Thoracic aorta (tissue), 2 donors: ENCODE measurements at places on chromosomes 16 and 17. TPM values are rescaled to one million over a fixed set of nuclear protein-coding genes. Genes with fewer than 3 reads are reported as not detected.
A peak's percentile ranks its signal among the peaks of the same experiment; 100 is the strongest.

Gene TMEM235
- not detected for total RNA-seq

Gene KCTD19
- total RNA-seq: not detected

Gene HOXB1
- total RNA-seq: not detected

Gene CCDC78
- 0.92 TPM for total RNA-seq

Gene ZFP1
- total RNA-seq: 8.1 TPM

Gene MYH8
- not detected for total RNA-seq

Gene ANTKMT
- total RNA-seq: 46.7 TPM

Gene BTBD17
- total RNA-seq: not detected

Gene SLC5A11
- 17.7 TPM for total RNA-seq

Gene TMEM106A
- 17.3 TPM for total RNA-seq

DNA sequence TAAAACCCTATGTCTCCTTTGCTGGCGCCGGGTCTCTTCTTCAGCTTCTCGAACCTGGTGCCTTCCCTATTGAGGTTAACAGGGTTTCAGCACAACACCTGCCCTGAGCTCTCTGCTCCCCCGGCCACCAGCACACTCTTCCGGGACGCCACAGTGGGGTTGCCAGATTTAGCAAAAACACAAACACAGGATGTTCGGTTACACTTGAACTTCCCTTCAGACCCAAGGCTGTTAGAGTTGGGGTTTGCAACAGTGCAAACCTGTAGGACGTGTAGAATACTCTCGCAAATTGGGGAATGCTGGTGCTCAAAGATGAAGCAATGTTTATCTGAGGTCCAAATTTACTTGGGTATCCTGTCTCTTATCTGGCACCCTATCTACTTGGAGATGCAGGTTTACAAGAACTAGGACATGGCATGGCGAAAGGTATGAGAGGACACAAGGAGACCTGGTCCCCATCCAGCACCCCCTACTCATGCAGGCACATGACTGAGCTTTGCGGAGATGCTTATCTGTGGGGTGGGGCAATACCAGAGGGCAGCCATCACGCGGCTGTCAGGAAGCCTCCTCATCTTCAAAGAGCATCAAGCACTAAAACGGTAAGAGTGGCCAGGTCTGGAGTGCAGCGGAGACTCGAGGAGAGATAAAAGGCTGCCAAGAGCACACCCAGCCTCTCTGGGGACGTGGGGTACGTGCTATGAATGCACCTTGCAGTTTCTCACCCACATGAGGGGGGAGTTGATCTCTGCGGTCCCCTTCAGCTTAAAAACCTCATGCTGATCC, 52.8 kb downstream of the SDK2 start:
- no peak for DNase-seq

DNA sequence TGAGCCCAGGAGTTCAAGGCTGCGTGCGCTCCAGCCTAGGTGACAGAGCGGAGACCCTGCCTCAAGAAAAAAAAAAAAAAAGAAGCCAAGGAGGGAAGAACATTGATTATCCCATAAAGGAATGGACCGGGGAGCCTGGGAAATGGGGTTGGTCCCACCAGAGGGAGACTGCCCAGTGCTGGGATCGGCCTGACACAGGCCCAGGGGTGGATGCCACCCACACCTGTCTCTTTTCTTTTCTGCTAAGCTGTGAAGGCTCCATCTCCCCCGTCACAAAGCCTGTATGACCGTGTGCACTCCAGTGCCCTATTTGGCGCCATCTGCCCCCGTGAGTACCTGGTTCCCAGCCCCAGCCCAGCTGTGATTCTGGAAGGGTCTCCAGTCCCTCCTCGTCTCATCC, 15.7 kb downstream of the UBALD1 start:
- DNase-seq: no peak

DNA sequence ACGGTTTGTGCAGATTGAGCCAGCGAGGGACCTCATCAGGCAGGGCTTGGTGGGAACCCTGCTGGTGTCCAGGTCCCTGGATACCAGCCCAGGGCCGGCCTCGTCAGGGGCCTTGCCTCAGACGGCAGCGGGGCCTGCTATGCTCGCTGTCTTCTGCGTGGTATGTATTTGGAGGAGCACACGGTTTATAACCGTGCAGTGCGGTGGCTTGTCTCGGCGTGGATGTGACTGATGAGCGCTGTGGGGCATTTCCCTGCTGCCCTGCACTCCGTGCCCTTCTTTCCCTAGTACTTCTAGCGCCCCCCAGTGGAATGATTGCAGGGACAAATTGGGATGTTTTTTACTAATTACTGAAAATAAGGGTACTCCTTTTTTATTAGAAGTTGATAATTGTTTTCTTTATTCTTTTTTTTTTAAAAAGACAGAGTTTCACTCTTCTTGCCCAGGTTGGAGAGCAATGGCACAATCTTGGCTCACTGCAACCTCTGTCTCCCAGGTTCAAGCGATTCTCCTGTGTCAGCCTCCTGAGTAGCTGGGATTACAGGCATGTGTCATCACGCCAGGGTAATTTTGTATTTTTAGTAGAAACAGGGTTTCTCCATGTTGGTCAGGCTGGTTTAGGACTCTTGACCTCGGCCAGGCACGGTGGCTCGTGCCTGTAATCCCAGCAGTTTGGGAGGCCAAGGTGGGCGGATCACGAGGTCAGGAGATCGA, 15.3 kb downstream of the TBCD start:
- DNase-seq: no peak

GRCh38 chr16:84119368-84119767, 2.6 kb upstream of the MBTPS1 start:
- no peak for DNase-seq

DNA sequence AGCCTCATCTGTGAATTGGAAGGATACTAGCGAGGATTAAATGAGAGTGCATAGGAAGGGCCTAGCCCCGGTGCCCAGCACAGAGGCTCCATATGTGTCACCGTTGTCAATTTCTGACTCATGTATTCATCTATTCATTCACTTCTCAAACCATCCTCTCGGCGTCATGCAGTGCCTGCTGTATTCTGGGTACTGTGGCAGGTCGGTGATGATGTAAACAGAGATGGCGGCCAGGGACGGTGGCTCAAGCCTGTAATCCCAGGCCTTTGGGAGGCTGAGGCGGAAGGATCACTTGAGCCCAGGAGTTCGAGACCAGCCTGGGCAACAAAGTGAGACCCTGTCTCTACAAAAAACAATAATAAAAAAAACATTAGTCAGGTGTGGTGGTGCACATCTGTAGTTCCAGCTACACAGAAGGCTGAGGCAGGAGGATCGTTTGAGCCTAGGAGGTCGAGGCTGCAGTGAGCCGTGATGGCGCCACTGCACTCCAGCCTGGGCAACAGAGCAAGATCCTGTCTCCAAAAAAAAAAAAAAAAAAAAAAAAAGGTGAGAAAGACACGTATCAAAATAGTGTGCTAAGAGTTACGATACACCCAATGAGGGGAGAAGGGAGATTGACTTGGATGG, 4.3 kb upstream of the PPP1R1B start:
- no peak for DNase-seq

- DNase-seq: no peak
Observed at GRCh38 chr17:73467651-73468050, 155.8 kb upstream of the CDC42EP4 start.

GRCh38 chr17:47830396-47831002, 842 bp downstream of the MRPL10 start:
- DNase-seq: no peak

GRCh38 chr17:50426472-50426782, 409 bp downstream of the ACSF2 start:
- DNase-seq: no peak

GRCh38 chr17:76246080-76247066, 6.1 kb upstream of the RNF157 start:
- no peak for DNase-seq

DNA sequence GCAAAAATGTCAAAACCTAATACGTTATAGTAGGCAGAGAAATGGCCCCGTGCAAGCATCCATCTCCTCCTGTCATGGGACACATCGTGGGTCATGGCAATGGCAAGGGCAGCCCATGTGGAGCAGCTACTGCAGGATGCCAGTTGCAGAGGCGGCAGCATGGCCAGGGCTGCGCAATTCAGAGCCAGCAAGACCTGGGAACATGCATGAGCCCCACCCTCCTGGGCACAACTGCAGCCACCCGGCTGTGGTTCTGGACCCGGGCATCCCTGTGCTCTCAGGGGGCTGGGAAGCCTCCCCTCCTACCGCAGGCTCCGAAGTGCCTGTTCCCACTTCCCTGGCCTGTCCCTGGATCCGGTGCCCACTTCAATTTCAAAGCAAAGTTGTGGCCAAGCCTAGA, 203.6 kb downstream of the CPPED1 start:
- no peak for DNase-seq

DNA sequence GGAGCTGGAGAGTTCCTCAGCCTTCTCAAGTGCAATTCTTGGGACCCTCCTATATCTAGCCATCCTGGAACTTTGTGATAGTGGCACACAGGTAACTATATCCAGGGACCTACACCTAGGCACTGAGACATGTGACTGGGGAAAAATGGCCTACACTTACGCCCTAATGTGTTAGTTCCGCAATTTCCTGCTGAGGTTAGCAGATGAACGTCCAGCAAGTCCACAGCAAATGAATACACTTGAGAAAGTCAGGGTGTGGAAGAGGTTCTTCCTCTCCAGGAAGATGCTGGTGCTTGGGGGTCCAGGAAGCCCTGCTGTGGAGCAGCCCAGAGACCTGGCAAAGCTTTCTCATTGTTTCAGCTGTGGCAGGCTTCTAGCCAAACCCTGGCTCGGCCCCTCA, 20.8 kb downstream of the PIK3R5 start:
- DNase-seq: no peak

DNA sequence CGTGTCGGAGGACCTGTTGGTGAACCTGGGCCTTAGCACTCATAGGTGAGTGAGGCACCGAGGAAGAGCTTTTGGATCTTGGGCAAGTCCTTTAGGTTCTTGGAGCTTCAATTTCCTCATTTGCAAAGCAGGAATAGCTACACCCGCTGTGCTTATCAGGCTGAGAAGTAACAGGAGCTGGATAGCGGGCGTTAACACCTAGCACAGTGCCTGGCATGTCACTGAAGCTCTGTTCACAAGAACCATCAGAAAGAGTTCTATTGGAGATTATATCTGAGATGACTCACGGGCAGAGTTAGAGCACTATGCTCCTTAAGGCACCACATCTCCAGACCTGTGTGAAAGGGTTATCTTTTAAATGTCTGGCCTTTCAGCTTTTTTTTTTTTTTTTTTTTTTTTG, 12.8 kb downstream of the MEOX1 start:
- no peak for DNase-seq

GRCh38 chr17:29593591-29594518, 923 bp downstream of the ANKRD13B start:
- DNase-seq: no peak

DNA sequence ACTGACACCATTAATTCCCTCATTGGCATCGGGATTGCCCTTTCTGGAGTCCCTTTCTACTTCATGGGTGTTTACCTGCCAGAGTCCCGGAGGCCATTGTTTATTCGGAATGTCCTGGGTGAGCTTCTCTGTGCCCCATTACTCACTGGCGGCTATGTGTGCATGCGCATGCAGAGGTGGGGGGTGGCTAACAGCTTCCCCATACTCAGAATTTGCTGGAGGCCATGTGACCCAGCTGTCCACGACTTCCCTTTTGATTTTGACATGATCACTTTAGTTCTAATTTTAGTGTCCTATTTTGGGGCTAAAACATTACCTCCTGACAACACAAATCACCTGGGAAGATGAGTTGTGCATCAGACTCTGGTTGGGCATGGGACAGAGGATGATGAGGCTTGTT, 14.1 kb downstream of the SLC7A6OS start:
- DNase-seq: no peak

- DNase-seq: no peak
Observed at GRCh38 chr17:77884967-77885641, 73.4 kb upstream of the TNRC6C start.

DNA sequence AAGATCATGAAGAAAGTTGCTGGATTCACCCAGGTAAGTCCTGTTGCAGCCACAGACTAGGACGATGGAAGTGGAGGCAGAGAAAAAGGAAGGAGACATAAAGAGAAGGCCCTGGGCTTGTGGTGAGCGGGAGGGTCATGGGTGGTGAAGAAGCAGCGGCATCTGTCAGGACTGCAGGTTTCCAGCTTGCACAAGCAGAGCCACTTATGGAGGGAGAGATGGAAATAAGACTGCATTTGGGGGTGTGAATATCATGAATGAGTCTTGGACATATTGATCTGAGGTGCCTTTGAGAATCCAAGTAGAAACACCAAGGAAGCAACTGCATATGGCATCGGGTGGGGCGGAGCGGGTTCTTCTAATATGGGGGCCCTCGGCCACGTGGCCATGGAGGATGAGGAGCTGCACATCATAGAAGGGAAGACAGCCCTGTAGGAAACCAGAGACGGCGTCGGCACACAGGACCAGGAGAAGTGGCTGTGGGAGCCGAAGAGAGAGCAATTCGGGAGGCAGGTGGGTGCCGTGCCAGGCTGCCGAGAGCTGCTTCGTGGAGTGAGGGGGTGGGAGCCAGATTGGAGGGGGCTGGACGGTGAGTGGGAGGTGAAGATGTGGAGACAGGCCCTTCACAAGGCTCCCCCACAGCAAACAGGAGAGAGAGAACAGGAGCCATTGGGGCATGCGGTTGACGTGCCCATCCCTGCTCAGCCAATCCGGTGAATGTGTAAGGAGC, 243.5 kb downstream of the GSG1L start:
- DNase-seq: no peak

GRCh38 chr17:80308692-80309517, 48.3 kb downstream of the RNF213 start:
- DNase-seq: no peak

- DNase-seq: peak; percentile 60
Observed at GRCh38 chr17:40559954-40560591, 5.2 kb downstream of the CCR7 start.

GRCh38 chr17:33950061-33950460, 305.0 kb upstream of the CCL2 start:
- no peak for DNase-seq

- DNase-seq: no peak
Observed at GRCh38 chr16:30535777-30536190, 1.1 kb upstream of the ZNF747 start.

- no peak for DNase-seq
Observed at GRCh38 chr17:1977583-1978395, 47.3 kb downstream of the RTN4RL1 start.

DNA sequence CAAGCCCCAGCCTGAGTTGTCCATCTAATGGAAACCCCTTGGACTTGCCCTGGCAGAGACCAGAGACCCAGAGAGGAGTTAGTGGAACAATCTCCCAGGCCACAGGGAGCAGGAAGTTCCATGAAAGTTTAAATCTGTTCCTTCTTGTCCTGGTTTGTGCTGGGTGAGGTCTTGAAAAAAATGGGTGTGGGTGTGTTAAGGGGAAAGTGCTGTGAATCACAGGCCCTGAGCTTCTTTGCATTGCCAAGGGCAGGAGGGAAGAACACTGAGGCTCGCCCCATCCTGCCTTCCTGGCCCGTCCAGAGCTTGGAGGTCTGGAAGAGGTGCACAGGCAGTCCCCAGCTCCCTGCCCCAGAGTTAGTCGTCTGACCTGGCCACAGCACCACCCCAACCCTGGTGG, 2.3 kb downstream of the ADORA2B start:
- DNase-seq: no peak

DNA sequence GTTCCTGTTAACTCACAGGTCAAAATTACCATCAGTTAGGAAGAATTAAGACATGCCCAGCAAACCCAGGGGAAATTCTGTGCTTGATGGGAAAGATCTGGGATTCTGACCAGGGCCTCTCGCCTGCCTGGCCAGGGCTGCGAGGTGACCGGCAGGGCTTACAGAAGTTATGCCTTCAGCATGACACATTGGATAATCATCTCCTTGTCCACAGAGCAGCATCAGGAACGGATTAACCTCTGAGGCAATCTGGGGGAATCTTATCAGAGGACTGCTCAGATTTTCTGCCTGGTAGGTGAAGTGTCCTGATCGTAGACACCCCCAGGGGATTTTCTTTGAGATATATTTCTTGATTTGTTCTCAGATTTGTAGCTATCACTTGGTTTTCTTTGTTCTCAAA, 172.5 kb downstream of the HS3ST3A1 start:
- no peak for DNase-seq
